ENCODE measurements at places on chromosomes 5 and 9.

- DNase-seq = no peak
Measured at GRCh38 chr9:111948951-111949350, 52.3 kb downstream of the UGCG start.

DNA sequence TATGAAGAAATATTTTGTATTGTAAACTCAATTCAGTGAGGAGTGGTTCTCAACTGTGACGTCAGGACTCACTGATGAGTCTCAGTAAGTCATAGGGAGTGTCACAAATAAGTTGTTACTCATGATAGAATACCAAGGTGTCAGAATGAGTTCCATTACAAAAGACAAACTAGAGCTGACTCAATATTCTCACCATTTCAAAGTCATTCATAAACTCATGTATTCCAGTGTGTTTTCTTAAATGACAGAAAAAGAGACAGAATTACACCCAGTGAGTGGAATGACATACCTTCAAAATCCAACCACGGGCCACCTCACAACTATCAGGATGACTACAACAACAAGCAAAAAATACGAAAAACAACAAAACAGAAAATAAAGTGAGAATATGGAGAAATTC lies 321.5 kb downstream of the ENC1 start:
- DNase-seq = peak; percentile 31

DNA sequence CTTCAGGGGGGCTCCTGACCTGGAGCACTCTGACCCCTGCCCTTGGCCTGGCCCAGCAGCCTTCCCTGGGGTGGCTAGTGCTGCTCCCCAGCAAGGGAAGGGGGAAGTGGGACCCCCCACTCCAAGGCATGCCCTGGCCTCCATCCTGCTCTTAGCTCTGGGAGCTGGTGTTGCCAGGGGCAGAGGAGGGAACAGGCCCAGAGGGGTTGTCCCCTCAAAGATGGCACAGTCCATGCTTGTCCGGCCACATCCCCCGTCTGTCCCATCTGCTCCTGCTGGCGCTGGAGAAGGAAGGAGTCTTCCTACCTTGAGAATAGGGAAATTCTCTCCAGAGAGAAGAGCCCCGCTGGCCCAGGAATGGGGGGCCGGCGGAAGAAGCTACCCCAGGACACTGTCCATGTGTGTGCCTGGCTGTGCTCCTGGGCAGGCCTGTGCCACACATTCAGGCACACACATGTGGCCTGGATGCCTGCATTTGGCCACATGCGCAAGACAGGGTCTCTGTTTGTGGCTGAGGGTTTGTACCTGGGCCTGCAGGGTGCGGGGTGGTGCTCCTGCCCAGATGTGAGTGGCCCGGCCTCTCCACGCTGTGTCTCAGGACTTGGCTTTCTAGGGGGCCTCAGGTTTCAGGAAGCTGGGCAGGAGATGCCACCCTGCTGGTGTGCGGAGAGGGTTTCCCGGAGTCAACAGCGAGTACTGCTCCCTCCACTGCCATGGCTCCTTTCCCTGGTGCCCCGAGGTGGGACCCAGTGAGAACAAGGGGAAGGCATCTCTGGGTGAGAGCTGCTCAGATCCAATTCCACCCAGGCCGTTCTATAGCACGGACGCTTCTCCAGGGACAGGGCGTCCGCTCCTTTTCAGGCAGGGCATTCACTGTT lies 247.1 kb downstream of the PBX3 start:
- no peak for DNase-seq

DNA sequence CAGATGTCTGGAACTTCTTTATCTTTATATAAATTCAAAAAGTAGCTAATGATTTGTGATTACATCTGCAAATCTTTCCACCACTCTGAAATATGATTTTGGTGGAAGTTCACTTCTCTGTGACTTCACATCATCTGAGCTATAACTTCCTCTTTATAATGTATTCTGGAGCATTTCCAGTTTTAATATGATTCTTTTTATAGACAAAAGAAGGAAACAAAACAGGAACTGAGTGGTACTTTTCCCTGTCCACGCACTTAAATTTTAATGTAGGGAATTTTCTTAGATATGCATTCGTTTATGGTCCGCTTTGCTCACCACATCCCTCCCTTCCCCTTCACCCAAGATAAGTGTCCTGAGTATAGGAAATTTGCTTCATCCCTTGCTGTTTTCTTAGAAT lies 333.5 kb downstream of the CHSY3 start:
- no peak for DNase-seq

DNA sequence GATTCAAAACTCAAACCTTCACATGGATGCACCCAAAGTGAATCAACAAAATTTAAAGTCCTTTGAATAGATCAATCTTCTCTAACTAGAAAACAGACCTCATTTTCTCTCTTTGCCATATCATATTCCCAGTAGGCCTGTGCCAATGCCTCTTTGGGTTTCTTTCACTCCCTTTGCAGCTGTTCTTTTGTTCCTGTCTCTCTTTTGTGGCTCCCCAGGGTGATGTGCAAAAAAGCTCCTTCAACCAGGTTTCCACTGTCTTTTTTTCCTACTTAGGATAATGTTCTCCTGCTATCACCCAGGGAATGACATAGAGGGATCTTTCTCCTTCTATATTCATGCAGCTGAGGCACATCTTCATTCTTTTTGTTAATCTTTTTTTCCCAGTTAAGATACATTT lies 54.6 kb downstream of the MARCHF3 start:
- DNase-seq = no peak

- no peak for DNase-seq
Measured at GRCh38 chr5:72709341-72709740, 107.1 kb upstream of the TNPO1 start.

DNA sequence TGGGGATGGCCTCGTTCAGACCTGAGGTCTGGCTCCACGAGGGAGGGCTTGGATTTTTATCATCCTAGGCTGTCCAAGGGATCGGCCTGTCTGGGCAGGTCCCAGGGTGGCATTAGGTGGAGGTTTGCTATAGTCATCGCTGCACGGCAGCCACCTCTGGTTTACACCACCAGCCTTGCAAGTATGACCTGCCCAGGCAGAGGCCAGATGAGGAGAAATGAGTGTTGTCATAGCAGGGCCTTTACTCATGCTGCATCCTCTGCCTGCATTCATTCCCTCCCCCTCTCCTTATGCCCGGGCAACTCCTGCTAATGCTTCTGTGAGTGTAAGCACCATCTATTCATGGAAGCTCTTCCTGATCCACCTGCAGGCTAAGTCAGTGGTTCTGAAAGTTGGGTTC lies 15.3 kb upstream of the NDST1 start:
- DNase-seq = no peak

- peak; percentile 75 for DNase-seq
Measured at GRCh38 chr5:73496984-73497457, 1.2 kb upstream of the BTF3 start.

DNA sequence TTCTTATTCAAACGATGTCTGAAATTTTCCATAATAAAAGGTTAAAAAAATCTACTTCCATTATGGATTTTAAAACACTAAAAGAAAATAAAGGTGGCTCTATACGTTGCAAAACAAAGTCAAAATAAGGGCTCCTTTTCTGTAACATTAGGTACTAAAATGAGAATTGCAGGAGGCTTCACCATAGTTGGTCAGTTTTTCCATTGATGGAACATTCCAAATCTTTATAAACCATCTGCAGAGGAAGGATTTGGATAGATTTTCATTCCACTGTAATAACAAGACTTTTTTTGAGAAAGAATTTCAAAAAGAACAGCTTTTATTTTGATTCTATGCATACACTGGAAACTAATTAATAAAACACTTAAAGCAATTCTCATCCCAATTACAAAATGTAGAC lies 145.6 kb downstream of the LURAP1L start:
- no peak for DNase-seq

GRCh38 chr5:54645882-54646355 lies 128.4 kb downstream of the SNX18 start:
- peak; percentile 23 for DNase-seq

DNA sequence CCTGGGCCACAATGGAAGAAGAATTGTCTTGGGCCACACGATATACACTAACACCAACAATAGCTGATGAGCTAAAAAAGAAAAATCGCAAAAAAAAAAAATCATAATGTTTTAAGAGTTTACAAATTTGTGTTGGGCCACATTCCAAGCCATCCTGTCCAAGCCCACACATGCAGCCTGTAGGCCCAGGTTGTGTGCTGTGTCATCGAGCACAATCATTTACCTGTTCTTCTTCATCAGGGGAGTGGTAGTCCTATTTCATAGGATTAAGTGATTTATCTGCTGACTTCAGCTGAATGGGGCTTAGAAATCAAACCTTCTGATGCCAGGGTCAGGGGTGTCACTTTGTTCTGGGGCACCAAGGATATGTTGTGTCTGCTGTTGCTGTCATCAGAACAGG lies 44.6 kb upstream of the ELL2 start:
- no peak for DNase-seq

GRCh38 chr9:37954581-37954981 lies 50.7 kb upstream of the SLC25A51 start:
- DNase-seq = no peak

GRCh38 chr5:34460496-34460895 lies 195.6 kb upstream of the RAI14 start:
- no peak for DNase-seq

GRCh38 chr9:125631391-125632085 lies 75.5 kb downstream of the MAPKAP1 start:
- peak; percentile 60 for DNase-seq

DNA sequence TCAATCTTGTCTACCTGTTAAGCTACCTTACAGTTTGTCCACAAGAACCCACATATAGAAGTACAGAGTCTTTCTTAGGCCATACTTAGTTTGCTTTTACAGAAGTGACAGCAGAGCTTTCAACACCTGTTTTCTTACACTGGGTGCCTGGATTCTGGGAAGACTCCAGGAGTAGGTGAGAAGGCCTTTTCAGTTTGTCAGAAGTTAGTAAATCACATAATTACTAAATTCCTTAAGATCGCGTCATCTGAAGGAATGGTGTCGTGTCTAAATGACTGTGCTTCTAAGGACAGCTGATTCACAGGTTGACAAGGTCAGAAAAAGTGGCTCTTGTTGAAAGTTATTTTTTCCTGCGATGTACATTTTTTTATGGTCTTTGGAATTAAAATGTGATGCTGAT lies 97.0 kb upstream of the FAM120A start:
- peak; percentile 44 for DNase-seq

DNA sequence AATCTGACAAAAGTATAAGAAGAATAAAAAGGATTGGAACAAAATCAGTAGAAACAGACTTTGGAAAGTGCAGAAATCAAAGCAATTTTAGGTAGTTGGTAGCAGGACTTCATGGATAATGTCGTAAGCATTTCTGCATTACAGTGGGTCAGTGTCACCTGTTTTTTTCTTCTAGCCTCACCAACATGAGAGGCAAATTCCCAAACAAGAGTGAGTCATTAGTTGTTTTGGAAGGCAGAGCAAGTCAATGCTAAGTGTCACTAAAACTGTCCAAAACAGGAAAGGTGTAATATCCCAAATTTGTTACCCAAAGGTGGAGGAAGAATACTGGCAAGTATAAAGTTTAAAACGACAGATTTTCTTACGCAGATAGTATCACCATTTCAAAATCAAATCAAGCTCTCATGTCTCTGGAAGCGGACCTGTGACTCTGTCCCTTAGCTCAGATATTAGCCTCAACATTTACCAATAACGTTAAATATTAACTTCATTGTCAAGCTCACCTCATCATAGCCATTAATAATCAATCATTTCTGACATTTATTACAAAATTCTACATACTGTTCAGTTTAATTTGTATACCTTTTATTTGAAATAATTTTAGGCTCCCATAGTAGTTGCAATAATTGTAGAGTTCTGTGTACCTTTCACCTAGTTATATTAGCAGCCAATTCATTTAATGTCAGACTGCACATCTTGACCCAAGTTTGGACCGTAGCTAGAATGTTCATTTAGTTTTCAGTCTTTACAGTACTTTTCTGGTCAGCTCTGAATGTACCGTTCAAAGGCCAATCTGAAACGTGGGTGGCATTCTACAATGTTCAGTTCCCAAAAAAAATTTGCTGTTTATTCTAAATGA lies 901.2 kb upstream of the COX7C start:
- DNase-seq = no peak

DNA sequence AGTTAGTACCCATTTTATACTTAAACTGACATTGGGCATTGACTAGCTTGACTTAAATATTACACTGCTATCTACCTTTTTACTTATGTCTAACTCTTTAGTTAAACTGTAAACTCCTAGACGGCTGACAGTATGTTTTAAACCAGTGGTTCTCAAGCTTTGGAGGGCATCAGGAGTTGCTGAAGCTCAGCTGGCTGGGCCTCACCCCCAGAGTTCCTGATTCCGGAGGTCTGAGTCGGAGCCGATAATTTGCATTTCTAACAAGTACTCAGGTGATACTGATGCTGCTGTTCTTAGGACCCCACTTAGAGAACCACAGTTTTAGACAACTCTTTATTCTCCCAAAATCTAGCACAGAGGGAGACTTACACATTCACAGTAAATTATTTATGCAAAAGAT lies 63.3 kb upstream of the PCA3 start:
- peak; percentile 32 for DNase-seq

GRCh38 chr9:14870090-14870489 lies 40.1 kb downstream of the FREM1 start:
- no peak for DNase-seq

GRCh38 chr5:122228728-122229392 lies 83.2 kb upstream of the SNCAIP start:
- no peak for DNase-seq

DNA sequence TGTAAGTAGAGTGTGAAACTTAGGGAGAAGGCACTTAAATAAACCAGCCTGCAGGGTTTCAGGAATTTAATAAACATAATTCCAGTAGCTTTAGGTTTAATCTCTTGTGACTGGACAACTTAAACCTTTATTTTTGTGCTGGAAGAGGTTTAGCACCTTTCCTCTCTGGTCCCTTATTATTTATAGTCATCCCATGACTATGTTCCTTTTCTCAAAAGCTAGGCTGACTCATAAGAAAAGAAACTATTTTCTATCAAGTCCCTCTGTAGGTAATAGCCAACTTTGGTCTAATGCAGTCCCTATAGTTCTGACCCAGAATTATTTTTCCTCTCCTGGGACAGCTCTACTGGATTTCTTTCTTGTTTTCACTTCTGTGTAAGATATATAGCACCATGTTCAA lies 588.9 kb downstream of the NR2F1-AS1 start:
- DNase-seq = peak; percentile 15

GRCh38 chr5:74636552-74636951 lies 4.0 kb downstream of the ENC1 start:
- peak; percentile 35 for DNase-seq

DNA sequence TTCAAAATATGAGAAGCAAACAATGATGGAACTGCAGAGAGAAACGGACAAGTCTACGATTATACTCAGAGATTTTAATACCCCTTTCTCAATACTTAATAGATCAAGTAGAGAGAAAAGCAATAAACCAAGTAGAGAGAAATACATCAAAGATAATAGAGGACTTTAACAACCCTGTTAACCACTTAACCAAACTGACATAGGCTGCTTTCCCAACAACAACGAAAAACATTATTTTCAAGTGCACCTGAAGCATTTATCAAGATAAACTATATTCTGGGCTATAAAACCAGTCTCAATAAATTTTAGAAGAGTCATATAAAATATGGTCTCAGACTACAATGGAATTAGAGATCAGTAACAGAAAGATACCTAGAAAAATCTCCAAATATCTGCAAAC lies 67.4 kb downstream of the GNAQ start:
- DNase-seq = no peak

DNA sequence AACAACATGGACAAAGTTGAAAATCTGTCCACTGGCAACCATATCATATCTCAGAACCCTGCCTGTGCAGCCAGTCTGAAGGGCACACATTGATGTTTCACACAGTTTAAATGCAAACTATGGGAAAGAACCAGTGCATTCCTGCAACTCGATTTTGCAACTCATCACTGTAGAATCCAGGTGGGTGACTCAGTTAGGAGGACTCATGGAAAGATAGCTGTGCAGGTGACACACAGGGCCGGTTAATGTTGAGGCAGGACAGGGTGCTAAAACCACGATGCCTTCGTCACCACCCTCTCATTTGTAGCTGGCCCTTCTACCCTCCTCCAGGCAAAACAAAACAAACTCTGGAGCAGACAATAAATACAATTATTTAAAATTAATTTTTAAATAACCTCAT lies 62.8 kb downstream of the TLE1 start:
- DNase-seq = no peak
